Aorta (tissue), 5 donors: ENCODE measurements at places on chromosomes 4 and X. TPM values are rescaled to one million over a fixed set of nuclear protein-coding genes. Genes with fewer than 3 reads are reported as not detected.
A peak's percentile ranks its signal among the peaks of the same experiment; 100 is the strongest.

DNA sequence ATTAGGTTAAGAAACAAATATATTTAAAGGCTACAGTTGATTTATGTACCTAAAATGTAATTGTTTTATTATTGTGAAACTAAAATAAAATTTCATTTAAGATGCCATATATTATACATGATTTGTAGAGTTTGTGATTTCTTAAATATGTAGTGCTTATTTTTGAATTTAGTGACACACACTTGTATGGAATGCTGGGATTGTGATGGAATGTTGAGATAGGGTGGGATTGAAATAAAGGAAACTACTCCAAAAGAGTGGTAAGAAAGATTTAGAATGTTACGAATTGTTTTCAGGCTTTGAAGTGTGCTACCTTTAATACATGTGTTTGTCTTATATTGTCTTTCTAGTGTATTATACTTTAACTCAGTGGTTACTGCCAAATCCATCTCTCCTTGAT is 330.3 kb upstream of the PITX2 start:
- H3K27ac ChIP-seq = no peak overlapping the region
- H3K4me3 ChIP-seq = no peak overlapping the region
- no peak for DNase-seq
- H3K4me1 ChIP-seq = no peaks in the 10 kb centered on the region
- H3K36me3 ChIP-seq = no peaks in the 10 kb centered on the region

- H3K36me3 ChIP-seq = no peaks in the 10 kb centered on the region
- no peak overlapping the region for H3K27ac ChIP-seq
- DNase-seq = no peak
- H3K4me3 ChIP-seq = no peak overlapping the region
- H3K27me3 ChIP-seq = no peaks in the 10 kb centered on the region
- no peaks in the 10 kb centered on the region for H3K4me1 ChIP-seq
These were observed 77.4 kb downstream of the MTMR1 start for GRCh38 chrX:150770623-150771022.

- H3K36me3 ChIP-seq = no peaks in the 10 kb centered on the region
- no peaks in the 10 kb centered on the region for H3K4me1 ChIP-seq
- no peak for DNase-seq
- H3K27ac ChIP-seq = no peak overlapping the region
- H3K4me3 ChIP-seq = no peak overlapping the region
- no peaks in the 10 kb centered on the region for H3K27me3 ChIP-seq
These were observed 34.0 kb upstream of the GYPA start for GRCh38 chr4:144174401-144175067.

DNA sequence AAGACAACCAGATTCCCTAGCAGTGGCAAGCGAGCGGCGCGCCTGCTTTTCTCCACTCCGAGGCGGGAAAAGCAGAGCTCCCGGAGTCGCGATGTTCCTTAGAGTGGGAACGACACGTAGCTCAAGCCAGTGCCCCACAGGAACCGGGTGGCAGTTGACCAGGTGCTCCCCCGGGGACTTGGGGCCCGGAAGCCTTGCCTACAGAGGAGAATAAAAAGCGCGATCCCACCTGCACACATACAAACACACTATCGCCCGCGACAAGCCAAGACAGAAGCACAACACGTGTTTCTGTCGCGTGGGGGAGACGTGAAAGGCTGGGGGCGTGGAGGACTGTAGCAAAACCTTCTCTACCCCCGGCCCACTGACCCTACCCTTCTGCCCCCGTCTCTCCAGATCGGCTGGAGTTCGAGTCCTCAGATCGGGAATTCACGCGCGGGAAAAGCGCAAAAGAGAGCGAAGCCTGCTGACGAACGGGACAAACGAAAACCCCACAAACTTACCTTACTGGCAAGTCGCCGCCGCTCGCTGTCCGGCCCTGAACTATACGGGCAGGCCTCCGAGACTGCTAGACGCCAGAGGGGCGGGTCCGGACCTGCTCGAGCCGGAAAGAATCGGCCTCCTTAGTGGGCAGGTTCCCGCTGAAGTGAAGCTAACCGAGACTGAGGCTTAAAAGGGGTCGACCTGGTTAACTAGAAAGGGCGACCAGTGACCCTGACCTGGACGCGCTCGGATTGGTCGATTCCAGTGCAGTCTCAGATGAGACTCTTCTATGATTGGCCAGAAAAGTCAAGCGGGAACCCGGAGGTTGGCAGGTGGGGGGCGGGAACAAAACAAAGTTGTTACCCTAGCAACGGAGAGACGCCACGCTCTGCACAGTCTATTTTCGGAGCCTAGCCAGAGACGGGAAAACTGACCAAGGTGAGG is at the start of the genes DNAAF6 and NUP62CL:
Gene DNAAF6 (plus strand): TSS at position 842 of the 927 bp plus-strand sequence. CDS start 6,265 bp downstream, outside the sequence.
Gene NUP62CL (minus strand): TSS at position 664 of the 927 bp plus-strand sequence. CDS start 31,287 bp downstream, outside the sequence.
- H3K4me1 ChIP-seq = no peaks in the 10 kb centered on the region
- no peaks in the 10 kb centered on the region for H3K27me3 ChIP-seq
- no peaks in the 10 kb centered on the region for H3K36me3 ChIP-seq
- H3K4me3 ChIP-seq = peak within 1 kb of the TSS; percentile 9
- peak; percentile 81 for DNase-seq

Gene CC2D2A
- total RNA-seq = 26.4 TPM

DNA sequence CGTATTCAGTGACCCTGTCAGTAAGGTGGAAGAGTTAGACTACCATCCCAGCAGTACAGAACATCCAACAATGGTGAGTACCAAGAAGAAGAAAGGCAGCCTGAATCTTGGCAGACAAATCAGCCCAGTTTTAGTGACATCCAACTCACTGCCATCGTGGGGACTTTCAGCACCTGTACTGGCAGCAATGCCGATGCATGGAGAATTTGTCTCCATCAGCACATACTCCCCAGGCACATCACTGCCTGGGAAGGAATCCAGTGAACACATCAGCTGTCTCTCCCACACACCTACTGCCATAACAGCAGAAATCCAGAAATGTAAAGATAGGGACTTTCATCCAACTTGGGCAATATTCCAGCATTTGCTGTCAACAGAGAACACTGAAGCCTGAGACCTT is 29.8 kb downstream of the PTCHD1 start:
- H3K36me3 ChIP-seq = no peaks in the 10 kb centered on the region
- no peak for DNase-seq
- H3K27me3 ChIP-seq = no peaks in the 10 kb centered on the region
- no peak overlapping the region for H3K27ac ChIP-seq

Gene INTS6L
- 10.3 TPM for total RNA-seq

DNA sequence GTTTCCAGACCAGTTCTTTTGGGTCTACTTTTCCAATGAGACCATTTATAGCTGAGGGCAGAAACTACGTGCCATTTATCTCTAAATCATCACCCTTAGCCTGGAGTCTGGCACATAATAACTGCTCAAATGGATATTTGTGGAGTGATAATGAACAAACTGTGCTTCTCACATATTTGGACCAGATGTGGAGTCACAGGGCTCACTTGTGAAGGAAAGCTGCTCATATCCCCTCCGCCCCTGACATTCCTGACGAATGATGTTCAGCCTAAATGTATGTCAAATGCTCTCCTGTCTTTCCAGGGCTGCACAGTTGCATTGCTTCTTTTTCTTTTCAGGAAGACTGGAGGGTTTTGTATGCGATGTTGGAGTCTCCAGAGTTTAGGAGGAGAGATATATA is 110.1 kb downstream of the GBA3 start:
- DNase-seq = no peak
- H3K36me3 ChIP-seq = no peaks in the 10 kb centered on the region
- no peak overlapping the region for H3K27ac ChIP-seq
- H3K4me3 ChIP-seq = no peak overlapping the region
- H3K27me3 ChIP-seq = no peaks in the 10 kb centered on the region

DNA sequence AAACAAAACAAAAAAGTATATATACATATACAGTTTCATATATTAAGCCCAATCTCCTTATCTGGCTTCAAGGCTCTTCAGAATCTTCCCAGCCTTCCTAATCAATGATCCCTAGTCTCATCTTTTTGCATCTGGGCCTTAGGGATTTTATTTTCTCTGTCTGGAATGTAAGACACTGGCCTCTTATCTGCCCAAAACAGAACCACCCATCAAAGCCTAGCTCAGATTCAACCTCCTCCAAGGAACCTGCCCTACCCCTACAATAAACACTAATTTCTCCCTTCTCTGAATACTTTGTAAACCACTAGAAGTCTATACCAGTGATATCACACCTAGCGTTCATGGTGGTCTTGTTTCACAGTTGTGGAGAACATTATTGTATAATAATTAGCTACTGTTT is 23.2 kb upstream of the GAB1 start:
- H3K27ac ChIP-seq = no peak overlapping the region
- no peaks in the 10 kb centered on the region for H3K36me3 ChIP-seq
- H3K27me3 ChIP-seq = no peaks in the 10 kb centered on the region
- H3K4me1 ChIP-seq = no peaks in the 10 kb centered on the region

DNA sequence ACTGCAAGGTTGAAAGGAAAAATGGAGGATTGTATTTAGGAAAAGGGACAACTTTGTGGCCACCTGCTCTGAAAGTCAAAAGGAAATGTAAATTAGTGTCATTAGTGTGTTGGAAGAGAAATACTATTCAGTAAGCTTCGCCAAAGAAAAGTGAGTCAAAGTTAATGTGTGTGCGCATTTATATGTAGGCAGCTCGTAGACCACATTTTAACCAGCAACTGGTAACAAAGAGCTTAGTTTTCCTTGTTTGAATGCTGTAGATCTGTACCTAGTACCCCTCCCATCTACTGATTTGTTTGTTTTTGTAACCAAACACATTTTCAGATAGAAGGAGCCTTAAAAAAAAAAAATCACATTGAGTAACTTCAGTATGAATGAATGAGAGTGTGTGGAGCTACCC is 69.3 kb downstream of the GPAT3 start:
- DNase-seq = no peak
- no peaks in the 10 kb centered on the region for H3K36me3 ChIP-seq
- H3K27me3 ChIP-seq = no peaks in the 10 kb centered on the region
- H3K4me3 ChIP-seq = no peak overlapping the region
- H3K4me1 ChIP-seq = peaks cover 2% of the 10 kb centered on the region

Gene MSANTD1
- 3.5 TPM for total RNA-seq
